Cardiac muscle cell (in vitro differentiated cells and primary cell): ENCODE measurements at places on chromosomes 7 and 10. TPM values are rescaled to one million over a fixed set of nuclear protein-coding genes. Genes with fewer than 3 reads are reported as not detected.

Gene C7orf33
- total RNA-seq = not detected in 2 replicates

Gene PTPN20
- total RNA-seq = 0.42 and 0.46 TPM in 2 replicates

Gene BTAF1
- total RNA-seq = 61.3 and 121 TPM in 2 replicates

DNA sequence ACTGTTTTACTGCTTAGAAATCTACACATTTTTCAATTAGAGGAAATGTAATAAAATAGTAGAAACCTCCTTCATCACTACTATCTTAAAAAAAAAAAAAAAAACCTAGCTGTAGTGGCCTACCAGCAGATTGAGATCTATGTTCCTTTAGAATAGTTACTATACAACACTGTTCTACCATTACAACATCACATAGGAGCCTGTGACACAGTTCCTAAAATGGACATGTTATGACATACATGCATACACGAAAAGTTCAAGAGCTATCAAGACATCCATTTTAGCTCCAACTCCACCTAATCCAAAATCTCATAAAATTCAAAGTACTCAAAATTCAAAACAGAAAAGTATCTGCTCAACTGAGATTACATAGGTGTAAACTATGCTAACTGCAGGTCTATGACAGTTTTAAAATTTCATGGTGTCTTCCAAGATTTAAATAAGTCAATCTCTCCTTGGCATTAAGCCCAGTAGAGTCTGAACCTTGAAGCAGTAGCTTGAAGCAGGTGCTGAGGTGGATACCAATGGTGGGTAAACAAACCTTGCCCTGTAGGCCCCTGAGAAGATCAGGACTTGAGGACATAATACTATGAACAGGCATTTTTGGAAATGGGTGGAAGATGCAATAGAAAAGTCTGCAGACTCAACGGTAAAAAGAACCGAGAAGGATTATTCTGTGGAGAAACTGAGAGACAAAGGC lies 17.0 kb downstream of the CACUL1 start:
- DNase-seq = no peak
- no peak overlapping the region for H3K4me3 ChIP-seq
- no peaks in the 10 kb centered on the region for H3K36me3 ChIP-seq
- H3K4me1 ChIP-seq = peaks cover 21% of the 10 kb centered on the region

DNA sequence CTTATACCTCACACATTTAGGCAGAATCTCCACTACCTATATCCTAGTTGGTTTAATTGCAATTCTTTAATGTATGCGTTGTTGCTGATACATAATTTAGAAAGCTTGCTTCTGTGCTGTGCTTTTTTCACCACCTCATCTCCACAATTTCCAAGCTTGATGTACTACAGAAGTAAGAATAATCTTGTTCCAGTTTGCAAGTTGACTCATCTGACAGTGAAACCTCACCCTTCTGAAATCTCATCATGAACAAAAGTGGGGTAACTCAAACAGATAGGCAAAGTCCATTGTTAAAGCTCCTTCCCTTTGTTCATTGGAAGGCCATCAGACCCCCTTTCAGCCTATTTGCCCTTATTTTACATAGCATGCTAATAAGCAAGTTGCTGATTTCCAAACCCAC lies 13.6 kb downstream of the EIF4EBP2 start:
- DNase-seq = no peak
- no peak overlapping the region for H3K27ac ChIP-seq
- H3K36me3 ChIP-seq = peaks cover 23% of the 10 kb centered on the region
- no peaks in the 10 kb centered on the region for H3K27me3 ChIP-seq
- peaks cover 5% of the 10 kb centered on the region for H3K4me1 ChIP-seq
- no peak overlapping the region for H3K4me3 ChIP-seq

GRCh38 chr7:118642396-118642795 lies 417.9 kb downstream of the ANKRD7 start:
- no peak overlapping the region for H3K4me3 ChIP-seq
- no peak overlapping the region for H3K27ac ChIP-seq
- no peak for DNase-seq
- H3K36me3 ChIP-seq = no peaks in the 10 kb centered on the region
- H3K27me3 ChIP-seq = no peaks in the 10 kb centered on the region

GRCh38 chr7:102993718-102994029 lies 80.9 kb downstream of the LRRC17 start:
- H3K27me3 ChIP-seq = no peaks in the 10 kb centered on the region
- no peak overlapping the region for H3K4me3 ChIP-seq
- no peaks in the 10 kb centered on the region for H3K36me3 ChIP-seq
- DNase-seq = no peak
- no peak overlapping the region for H3K27ac ChIP-seq
